Activated CD8-positive, alpha-beta T cell treated with anti-CD3 and anti-CD28 coated beads for 36 hours (primary cell): ENCODE measurements at places on chromosomes 6 and 20. TPM values are rescaled to one million over a fixed set of nuclear protein-coding genes. Genes with fewer than 3 reads are reported as not detected.

GRCh38 chr6:135703621-135704020 lies 147.9 kb upstream of the PDE7B start:
- DNase-seq = peak; percentile 47

DNA sequence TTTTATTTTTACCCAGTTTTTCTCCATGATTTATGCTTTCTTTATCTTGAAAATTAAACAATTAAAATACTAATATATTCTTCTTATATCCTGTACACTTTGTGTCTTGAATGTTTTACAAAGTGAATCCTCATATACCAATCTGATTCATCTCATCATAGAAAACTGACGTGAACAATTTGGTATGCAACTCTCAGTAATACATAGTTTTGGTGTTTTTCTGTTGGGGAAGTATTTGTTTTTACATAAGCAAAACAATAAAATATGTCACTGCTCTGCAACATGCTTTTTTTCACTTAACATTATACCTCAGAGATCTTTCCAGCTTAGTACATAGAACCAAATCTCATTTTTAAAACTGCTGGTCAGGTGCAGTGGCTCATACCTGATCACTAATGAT lies 14.7 kb downstream of the DNAAF9 start:
- DNase-seq = no peak

DNA sequence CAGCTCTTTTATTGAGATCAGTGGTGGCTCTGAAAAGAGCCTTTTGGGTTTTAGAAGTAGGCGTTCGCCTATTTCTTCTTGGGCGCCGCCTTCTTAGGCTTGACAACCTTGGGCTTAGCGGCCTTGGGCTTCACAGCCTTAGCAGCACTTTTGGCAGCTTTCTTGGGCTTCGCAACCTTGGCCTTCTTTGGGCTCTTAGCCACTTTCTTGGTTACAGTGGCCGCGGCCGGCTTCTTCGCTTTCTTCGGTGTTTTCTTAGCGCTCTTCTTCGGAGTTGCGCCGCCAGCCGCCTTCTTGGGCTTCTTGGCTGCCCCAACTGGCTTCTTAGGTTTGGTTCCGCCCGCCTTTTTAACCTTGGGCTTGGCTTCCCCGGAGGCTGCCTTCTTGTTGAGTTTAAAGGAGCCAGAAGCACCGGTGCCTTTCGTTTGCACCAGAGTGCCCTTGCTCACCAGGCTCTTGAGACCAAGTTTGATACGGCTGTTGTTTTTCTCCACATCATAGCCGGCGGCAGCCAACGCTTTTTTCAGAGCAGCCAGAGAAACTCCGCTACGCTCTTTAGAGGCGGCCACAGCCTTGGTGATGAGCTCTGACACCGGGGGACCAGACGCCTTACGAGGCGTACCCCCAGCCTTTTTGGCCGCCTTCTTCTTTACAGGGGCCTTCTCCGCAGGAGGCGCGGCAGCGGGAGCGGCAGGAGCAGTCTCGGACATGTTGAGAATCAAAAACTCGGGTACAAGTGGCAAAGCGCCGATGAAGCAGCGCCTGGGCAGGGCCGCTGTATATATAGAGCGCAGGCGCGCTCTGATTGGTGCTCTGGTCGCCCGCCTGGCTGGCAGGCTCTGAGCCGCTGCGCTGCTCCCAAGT lies 31.3 kb upstream of the HFE start:
- peak; percentile 90 for DNase-seq

DNA sequence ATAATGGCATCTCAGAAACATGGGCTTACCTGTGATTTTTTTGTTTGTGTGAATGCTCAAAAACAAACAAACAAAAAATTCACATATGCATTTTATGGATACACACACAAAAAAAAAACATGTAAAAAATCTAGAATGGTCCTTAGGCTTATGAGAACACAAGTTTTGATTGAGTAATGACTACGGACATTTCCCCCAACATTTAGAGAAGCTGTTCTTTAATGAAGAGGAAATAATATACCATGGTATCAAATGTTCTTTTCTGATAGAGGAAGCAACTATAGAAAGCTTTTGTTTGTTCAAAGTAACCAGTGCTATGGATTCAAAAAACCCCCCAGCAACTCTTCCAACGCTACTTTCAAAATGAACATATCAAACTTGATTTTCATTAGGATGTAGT lies 8.6 kb upstream of the CALHM6 start:
- no peak for DNase-seq

GRCh38 chr6:52576054-52576391 lies 837 bp downstream of the TRAM2 start:
- no peak for DNase-seq

- DNase-seq = no peak
Observed at GRCh38 chr6:18141805-18142590, 12.9 kb downstream of the TPMT start.

ECT2L gene
- total RNA-seq = not detected

DNA sequence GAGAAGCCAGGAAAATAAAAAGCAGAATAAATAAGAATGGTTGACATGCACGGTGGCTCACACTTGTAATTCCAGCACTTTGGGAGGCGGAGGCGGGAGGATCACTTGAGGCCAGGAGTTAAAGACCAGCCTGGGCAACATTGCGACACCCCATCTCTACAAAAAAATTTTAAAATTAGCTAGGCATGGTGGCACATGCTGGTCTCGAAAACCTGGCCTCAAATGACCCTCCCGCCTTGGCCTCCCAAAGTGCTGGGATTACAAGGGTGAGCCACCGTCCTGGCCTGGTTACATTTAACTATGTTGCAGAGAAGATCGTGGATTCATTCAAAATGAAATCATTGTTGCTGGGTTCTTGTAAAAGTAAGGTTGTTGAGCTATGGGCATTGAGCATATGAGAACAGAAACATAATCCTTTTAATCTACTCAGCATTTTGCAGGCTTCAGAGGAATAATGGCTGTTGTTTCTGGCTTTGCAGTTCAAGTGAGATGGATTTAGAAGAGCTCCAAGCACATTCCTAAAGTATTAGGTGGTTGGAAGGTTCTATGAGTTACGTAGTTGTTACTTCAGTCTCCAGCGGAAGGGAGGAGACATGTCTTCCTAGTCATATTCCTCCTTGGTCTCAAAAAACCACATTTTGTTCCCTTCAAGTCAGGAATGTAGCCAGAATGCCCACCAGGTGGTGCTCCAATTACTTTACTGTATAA lies 45.6 kb upstream of the RAB23 start:
- DNase-seq = peak; percentile 57

LINC00237 gene
- not detected for total RNA-seq

LY86 gene
- 0.32 TPM for total RNA-seq

TBX18 gene
- total RNA-seq = not detected

DNA sequence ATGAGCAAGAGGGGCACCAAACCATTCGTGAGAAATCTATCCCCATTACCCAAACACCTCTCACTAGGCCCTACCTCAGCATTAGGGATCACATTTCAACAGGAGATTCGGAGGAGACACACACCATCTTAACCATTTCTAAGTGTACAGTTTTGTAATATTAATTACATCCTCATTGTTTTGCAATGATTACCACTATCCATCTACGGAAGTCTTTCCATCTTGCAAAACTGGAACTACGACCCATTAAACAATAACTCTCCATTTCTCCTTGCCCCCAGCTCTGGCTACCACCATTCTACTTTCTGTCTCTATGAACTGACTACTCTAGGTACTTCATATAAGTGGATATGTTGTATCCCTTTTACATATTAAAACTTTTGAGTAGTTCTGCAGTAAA lies 20.1 kb downstream of the ACOT13 start:
- no peak for DNase-seq

- peak; percentile 82 for DNase-seq
Observed at GRCh38 chr6:36759148-36759759, 61.6 kb downstream of the RAB44 start.

DNA sequence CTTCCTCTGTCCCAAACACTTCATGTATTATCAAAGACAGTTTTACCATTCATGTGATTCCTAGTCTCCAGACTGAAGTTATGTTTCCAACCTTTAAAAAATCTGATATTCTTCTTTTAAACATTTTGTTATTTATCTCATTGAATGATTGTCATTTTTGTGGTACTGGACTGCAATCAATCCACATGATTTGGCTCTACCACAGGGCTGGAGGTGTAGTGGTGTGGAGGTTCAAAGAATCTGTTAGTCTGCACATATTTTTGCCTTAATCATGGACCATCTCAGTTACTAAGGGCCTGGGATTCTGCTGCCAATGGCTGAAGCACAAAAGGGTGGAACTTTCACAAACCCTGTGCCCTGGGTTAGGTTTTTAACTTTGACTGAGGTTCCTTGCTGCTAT lies 164.1 kb upstream of the JAG1 start:
- no peak for DNase-seq

RAB23 gene
- 1.3 TPM for total RNA-seq

GRCh38 chr20:6006603-6006949 lies 47.3 kb downstream of the LRRN4 start:
- peak; percentile 4 for DNase-seq

DNA sequence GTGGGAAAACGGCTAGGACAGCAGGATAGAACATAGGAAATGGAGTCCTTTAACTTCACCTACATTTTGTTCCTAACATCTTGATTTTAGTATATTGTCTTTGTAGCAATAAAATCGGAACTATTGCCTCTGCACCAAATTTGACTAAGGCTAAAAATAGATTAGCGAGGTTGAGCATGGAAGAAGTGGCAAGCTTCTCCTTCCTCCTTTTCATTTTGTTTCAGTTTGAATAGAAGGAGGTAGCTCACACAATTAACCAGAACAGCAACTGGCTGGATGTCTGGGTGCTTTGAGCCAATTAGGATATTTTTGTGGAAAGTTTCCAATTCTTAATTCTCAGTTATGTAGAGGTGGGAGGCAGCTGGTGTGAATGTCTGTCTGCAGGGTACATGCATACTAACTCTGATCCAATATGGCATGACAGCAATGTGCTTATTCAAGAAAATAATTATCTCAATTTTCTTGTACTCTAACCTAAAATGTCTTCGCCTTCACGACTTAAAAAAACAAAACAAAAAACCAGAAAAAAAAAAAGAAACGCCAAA lies 3.1 kb upstream of the HECA start:
- no peak for DNase-seq

OPRM1 gene
- not detected for total RNA-seq

- no peak for DNase-seq
Observed at GRCh38 chr6:2407525-2407924, 162.1 kb upstream of the GMDS start.

CFAP61 gene
- total RNA-seq = not detected

DNA sequence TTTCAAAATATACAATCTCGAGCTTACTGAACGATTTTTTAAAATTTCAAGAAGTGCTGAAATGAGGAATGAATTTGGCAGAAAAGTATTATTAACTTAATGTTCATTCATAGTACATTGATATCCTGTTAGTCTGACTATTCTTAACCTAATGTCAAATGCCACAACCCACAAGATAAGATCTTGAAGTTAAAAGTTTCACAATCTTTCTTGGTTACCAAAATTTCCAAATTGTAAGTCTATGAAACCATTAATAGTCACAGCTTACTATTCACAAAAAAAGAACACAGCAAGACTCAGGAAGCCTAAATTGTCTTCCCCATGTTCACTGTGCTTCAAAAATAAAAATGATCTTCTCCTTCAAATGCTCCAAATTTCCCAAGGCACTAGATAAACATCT lies 71.3 kb downstream of the HACE1 start:
- no peak for DNase-seq

- no peak for DNase-seq
Observed at GRCh38 chr6:157681041-157681650, 141.9 kb upstream of the SNX9 start.

HRH3 gene
- total RNA-seq = not detected

CSE1L gene
- total RNA-seq = 115 TPM

PRR3 gene
- 23.0 TPM for total RNA-seq

SMPD2 gene
- 9.6 TPM for total RNA-seq

- no peak for DNase-seq
Observed at GRCh38 chr20:9301129-9302090, 213.0 kb upstream of the LAMP5 start.

NFATC2 gene
- 38.3 TPM for total RNA-seq

ULBP3 gene
- 0.77 TPM for total RNA-seq

- no peak for DNase-seq
Observed at GRCh38 chr6:36631326-36632011, 37.3 kb downstream of the SRSF3 start.

DNA sequence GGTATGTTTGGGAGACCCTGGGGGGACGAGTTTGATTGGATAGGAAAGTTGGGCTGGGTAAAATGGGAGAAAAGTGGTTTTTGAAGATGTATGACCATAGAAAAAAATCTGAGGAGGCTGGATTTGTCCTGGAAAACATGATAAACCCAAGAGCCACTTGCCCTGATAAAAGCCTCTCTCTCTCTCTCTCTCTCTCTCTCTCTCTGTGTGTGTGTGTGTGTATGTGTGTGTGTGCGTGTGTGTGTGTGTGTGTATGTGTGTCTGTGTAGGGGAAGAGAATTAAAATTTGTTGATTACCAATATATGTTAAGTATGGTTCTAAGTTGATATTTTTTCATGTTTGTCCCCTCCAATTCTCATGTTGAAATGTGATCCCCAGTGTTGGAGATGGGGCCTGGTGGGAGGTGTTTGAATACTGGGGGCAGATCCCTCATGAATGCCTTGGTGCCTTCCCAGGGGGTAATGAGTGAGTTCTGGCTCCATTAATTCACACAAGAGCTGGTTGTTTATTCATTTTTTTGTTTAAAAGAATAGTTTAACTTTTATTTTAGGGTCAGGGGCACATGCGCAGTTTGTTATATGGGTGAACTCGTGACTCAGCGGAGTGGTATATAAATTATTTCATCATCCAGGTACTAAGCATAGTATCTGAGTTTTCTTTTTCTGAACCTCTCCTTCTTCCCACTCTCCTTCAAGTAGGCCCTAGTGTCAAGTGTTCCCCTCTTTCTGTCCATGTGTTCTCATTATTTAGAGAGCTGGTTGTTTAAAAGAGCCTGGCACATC lies 208.8 kb downstream of the TFAP2B start:
- DNase-seq = no peak

PLCB4 gene
- not detected for total RNA-seq

LTB gene
- total RNA-seq = 368 TPM

GRCh38 chr20:9454791-9455190 lies 59.6 kb upstream of the LAMP5 start:
- DNase-seq = no peak

SIRPA gene
- total RNA-seq = 0.09 TPM

DNA sequence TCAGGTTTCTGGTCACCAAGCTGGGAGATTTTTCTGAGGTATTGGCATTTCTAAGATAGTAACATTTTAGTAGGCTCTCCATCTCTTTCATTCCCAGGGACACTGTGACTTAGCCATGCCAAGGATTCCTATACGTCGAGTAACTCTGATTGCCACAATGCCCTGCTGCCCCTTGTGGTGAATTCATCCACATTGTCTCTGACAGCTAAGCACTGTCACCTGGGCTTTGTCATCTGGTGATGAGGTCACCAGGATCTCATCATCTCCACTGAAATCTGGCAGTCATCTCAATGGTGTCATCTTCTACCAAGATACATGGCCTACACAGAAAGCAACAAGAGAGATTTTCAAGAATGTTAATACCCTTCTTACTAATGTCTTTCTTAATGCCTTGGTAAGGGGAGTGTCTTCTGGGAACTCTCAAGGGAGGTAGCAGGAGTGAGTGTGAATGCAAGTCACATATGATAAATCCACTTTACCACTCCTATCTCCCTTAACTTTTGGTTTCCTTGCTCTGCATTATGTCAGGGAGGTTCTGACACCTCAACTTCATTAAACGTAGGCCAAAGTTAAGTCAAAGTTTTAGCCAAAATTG lies 246.7 kb downstream of the CD109 start:
- DNase-seq = no peak
